Stimulated activated CD8-positive, alpha-beta memory T cell treated with anti-CD3 and anti-CD28 coated beads, Interleukin-2, amount 100 ng/mL, for 48 hours (primary cell): ENCODE measurements at places on chromosomes 5 and 9.

- DNase-seq, result no peak
Observed at GRCh38 chr5:5634817-5635216, 212.3 kb downstream of the ICE1 start.

DNA sequence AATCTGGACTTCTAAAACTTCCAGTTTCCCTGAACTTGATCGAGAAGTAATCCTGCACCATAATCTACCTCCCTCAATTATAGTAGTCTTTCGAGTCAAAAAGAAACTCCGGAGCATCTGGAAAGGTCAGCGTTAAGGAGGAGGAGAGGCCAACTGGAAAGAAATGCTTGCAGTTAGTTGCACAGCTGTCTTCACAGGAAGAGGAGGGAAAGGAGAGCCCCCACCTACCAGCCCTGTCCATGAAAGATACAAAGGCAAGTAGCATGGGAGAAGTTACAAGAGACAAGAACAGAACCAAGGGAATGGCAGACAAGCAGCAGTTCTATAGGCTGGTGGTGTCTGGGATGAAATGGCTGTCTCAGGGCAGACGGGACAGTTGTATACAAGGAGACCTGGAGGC is 170.6 kb downstream of the RAB3C start:
- no peak for DNase-seq

DNA sequence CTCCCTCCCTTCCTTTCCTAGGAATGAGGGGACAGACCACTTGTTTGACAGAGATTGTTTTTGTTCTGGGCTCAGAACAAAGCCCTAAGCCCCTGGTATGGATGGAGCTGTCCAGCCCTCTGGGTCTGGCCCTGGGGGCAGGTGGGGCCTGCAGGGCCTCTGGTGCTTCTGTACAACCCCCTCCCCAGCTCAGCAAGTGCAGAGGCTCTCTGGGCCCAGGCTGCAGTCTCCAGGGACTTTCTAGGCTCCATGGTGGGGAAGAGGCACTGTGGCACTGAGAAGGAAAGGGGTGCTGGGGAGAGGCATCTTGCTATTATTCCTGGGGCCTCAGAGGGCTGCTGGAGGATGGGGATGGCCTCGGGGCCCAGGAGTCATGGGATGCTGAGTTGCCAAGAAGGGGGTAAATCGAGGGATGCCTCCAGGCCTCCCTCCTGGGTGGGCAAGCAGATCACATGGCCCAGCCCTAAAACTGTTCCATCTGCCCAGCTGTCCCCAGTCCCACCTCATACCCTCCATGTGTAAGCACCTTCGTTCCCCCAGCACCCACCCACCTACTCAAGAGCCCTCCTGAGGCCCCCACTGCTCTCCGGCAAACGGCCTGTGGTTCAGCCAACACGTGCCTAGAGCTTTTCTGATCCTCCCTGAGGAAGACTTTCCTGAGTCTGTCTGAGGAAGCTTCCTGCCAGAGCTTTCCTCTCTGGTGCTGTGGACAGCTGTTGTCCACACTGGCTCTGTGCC is 225.7 kb downstream of the CACNA1B start:
- no peak for DNase-seq

DNA sequence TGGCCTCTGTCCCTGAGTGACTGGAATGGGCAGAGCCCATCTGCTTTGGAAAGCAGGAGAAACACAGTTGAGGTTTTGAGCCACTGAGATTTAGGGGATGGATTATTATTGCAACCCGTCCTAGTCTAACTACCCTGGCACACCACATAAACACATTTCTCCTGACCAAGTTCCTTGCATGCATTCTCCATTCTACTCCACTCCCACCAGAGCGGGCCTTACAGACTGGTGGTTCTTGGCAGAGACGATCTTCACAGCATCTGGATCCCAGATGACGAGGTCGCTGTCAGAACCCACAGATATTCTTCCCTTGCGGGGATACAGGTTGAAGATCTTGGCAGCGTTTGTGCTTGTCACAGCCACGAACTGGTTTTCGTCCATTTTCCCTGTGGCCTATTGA is 111.0 kb downstream of the DPYSL3 start:
- no peak for DNase-seq

- DNase-seq, result no peak
Observed at GRCh38 chr9:81411961-81412360, 277.4 kb downstream of the TLE1 start.

DNA sequence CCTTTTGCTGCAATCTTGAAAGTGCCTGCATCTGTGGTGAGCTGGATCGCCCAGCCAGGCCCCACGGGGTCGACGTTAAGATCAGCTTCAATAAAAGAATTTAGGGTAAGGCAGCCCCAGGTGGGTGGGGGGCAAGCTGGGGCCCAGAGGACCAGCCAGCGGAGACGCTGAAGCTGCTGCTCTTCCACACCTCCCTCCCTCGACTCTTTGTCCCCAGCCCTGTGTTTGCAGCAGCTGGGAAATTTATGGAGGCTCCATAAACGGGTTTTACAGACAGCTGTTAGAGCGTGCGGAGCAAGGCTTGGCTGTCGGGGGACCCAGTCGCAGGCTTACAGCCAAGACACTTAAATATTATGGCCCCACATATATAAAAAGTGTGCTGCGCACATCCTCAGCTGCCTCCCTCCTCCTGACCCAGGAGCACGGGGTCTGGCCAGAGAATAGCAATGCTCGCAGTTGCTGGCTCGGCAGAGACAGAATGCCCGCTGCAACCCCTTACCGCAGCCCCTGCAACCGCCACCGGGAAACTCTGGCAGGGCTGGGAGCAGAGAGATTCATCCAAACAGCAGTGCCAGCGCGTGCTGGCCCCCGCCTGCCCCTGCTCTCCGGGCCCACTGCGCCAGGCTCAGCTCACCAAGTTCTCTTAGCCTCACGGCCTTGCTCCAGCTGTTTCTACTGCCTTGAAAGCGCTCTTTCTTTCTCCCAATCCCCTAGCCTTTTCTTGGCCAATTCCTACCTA is 28.4 kb upstream of the MVB12B start:
- DNase-seq, result no peak

- DNase-seq, result no peak
Observed at GRCh38 chr5:88892669-88893068, 9.7 kb upstream of the MEF2C start.

GRCh38 chr5:58011301-58011700 is 448.6 kb downstream of the PLK2 start:
- DNase-seq, result no peak

- DNase-seq, result no peak
Observed at GRCh38 chr5:159833088-159833487, 83.2 kb upstream of the ADRA1B start.

- no peak for DNase-seq
Observed at GRCh38 chr5:138975098-138975847, 100.1 kb upstream of the LRRTM2 start.

- no peak for DNase-seq
Observed at GRCh38 chr5:58108511-58108910, 351.4 kb downstream of the PLK2 start.

DNA sequence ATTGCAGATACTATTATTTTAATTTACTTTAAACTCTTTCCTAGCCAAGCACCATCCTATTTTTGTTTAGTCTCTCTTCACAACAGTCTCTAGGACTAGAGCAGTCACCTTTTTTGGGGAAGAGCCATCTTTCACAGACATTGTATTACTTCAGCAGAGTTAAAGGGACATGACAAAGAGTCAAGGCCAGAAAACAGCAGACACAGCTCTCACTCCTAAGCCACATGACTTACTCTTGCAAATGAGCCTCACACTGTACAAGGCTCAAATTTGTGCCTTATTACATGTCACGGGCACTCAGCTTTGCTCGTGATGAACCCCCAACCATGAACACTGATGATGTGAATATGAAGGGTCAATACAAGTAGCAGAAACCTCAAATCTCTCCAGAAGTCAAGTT is 104.3 kb downstream of the ZNF608 start:
- no peak for DNase-seq

DNA sequence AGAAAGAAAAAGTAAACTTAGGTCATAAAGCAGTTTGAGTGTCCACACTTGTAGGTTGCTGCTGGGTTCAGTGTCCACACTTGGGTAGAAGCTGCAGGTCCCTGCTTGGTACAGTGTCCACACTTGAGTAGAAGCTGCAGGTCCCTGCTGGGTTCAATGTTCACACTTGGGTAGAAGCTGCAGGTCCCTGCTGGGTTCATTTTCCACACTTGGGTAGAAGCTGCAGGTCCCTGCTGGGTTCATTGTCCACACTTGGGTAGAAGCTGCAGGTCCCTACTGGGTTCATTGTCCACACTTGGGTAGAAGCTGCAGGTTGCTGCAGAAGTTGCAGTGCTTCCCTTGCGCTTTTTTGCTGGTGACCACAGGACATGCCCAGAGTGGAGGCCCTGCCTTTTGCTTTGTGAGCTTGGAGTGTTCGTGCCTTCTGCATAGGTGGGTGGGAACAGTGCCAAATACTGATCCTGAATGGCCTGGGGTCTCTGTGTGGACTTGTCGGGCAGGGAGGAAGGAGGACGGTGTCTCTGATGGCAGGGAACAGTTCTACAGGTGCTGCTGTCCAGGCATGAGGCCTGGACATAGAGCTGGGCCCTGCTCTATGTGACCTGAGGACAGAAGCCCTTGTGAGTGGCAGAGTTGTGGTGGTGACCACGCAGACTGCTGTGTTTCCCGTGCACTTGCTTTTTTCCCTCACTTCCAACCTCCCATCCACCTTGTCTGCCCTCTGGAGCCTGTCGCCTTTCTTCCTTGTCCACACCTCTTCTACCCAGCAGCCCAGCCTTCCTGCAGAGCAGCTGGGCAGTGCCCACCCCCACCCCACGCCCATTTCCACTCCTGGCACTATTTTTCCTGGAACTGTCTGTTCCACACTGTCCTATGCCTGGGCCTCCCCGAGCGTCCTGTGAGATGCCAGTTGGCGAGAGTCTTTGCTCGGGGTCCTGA is 120.8 kb downstream of the EHMT1 start:
- no peak for DNase-seq

DNA sequence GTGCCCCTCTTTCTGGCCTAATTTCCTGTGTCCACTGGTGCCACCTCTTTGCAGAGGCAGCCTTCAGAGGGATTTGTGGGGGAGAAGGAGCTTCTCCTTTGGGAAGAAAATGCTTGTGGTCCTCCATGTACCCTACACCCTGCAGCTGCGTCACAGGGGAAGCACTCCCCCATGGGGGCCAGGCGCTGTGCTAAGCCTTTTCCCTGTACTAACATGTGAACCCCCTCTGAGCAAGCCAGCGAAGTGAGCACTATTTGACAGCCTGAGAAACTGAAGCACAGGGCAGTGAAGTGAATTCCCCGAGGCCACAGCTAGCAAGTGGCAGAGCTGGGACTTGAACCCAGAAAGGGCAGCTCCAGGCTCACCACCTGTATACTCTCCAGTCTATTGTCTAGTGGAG is 32.3 kb downstream of the ERGIC1 start:
- DNase-seq, result no peak

- DNase-seq, result no peak
Observed at GRCh38 chr9:87054999-87055686, 107.8 kb upstream of the GAS1 start.

GRCh38 chr5:171795381-171795780 is 9.8 kb downstream of the SMIM23 start:
- no peak for DNase-seq

GRCh38 chr9:121295662-121296191 is 27.8 kb downstream of the GSN start:
- DNase-seq, result no peak

- DNase-seq, result no peak
Observed at GRCh38 chr9:86829496-86830046, 117.7 kb downstream of the GAS1 start.

DNA sequence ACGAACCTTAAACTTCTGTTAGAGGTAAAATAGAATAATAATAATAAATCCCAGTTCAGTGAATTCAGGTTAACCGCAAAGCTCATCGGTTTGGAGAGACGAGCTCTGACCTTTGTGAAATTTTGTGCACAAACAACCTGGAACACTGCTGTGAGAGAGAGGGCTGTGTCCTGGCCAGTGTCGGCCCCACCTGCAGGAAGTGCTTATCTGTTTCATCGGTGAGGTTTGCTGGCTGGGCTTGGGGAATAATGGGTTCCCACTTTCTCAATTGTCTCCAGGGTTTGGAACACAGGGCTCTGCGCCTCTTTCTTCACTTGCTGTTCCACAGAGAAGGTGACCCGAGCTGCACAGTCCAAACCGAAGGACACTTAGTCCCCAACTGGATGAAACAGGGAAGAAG is 19.3 kb upstream of the CLPTM1L start:
- DNase-seq, result no peak

DNA sequence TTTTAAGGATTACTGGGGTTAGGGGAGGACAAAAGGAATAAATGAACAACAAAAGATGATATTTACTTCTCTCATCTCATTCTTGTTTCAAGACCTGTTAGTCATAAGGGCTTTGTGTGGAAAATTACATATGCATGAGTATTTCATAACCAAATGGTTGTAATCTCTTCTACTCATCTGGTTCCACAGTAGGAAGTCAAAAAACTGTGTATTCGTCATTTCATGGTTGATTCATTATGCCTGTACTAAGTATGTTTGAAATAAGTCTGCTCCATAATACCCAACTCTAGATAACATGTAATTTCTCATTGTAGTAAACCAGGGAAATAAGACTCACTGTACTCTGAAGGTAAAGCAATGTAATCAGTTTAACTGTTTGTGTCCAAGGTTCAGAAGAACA is 212.9 kb downstream of the ARRDC3 start:
- DNase-seq, result no peak

DNA sequence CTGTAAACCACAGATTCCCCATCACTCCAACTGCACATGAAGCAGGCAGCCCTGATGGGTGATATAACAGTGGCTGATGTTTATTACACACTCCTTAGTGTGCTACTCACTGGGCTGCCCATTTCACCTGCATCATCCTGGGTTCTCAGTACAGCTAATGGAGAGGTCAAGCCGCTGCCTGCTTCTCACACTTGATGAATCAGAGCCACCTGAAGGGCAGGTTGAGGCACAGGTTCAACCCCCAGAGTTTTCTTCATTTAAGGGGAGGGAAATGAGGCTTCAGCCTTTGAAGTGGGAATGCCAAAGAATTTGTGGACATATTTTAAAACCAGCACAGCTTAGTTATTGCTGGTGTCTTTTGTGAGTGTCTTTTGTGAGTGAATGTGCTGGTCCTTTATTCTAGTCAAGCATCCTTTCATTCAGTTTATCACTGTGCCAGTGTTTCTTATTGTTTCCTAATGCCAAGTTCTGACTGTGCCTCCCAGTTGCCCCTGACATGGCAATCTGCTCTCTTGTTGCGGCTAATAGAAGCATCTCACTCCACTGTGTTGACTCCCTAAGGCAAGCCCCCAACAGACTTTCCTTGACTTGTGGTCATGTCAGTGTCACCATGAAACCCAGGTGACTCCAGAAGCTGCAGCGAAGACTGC is 109.2 kb downstream of the FBXL7 start:
- DNase-seq, result no peak

DNA sequence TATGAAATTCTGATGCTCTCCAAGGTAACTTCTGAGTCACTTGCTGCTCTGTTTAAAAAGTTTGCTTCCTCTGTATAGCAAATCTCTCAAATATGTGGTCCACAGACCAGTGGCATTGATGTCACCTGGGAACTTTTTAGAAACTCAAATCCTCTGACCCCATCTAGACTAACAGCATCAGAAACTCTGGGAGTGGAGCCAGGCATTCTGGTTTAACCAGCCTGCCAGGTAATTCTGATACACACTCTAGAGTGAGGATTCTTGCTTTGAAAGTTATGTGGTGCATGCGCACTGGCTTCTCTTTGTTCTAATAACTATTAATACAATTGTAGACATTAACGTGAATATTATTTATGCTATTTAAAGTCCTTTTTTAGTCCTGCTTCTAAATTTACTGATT is 298.1 kb downstream of the SLF1 start:
- no peak for DNase-seq
